Stimulated activated CD4-positive, alpha-beta T cell treated with anti-CD3 and anti-CD28 coated beads, TNF-alpha, amount 100 ng/mL, for 1 hour (primary cell): ENCODE measurements at places on chromosomes 1 and 21.

DNA sequence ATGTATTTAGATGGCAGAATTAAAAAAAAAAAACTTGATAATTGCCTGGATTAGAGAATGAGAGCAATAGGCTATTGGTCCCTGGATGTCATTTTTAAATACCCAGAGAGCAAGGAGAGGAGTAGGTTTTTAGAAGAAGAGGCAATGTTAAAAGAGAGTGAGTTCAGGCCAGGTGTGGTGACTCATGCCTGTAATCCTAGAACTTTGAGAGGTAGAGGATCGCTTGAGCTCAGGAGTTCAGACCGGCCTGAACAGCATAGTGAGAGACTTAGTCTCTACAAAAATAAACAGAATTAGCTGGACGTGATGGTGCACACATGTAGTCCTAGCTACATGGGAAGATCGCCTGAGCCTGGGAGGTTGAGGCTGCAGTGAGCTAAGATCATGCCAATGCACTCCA lies 15.9 kb upstream of the MUTYH start:
- DNase-seq: no peak

DNA sequence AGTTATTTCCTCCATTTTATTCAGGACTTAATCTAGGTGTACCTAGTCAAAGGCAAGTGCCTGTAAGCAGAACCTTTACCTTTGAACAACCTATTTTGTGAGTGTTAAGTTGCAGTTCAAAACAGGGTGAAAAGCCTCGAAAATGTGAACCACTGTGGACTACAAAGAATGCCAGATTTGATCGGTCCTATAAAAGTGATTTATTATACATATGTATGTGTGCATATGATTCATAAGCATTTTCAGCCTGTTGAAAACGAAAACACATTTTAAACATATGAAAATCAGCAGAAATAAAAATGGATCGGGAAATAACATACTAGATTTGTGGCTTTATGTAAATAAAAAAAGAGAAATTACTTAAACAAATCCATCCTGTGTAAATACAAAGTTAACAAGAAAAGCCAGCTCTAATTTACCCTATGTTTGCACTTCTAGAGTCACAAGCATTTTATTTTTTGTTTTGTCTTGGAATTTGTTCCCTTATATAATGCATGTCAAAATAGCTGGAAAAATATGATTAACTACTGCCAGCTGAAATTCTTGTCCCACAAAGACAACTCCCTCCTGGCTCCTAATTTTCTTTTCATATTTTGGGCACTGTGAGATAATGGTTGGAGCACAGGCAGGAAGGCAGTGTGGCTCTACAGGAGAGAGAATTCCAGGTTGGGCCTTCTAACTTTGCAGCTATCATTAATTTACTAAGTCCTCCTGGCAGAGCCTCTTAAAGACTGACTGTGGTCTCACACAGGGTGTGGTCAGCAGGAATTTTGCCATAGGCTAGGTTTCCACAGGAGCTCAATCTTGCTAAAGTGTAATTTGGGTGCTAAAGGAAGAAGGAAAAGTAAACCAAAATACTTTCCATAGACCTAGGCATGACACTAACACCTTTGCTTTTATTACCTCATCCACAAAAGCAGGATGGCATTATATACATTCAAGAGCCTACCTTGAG lies 70.2 kb upstream of the CDC42BPA start:
- DNase-seq: no peak

DNA sequence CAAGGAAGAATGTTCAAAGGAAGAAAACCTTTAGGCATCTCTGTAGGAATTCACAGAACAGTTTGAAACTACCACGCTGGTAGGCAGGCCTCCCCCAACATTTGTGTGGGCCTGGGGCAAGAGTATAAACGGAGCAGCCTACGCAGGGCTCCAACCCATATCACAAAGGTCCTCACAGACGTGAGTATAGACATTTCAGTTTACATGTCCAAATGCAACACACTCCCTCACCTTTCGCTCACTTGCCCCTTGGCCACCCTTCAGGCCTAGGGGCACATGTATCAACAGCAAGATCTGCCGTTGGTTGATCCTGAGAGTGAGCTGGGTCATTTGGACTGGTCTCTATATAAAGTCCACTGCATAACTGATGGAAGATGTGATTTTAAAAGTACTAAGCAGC lies 133.3 kb downstream of the ACBD6 start:
- no peak for DNase-seq

DNA sequence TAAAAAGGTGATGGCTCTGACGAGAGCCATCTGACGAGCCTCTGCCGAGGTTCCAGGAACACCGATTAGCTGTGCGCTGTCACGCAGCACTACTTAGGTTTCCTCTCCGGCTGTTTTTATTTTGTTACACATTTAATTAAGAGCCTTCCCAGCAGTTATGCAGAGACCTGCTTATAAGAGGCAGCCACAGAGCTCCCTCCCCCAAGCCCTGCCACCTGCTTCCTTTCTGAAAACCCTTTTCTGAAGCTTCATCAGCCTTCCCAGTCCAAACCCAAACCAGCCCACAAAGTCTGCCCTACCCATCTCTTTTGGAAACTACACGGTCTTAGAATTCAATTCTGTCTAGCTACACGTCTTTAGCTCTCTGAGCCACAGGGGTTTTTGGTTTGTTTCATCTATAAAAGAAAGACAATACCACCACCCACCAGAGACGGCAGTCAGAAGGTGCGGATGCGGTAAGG lies 49.1 kb downstream of the ERI3 start:
- DNase-seq: no peak

GRCh38 chr1:176462674-176463378 lies at the start of gene PAPPA2:
PAPPA2 (plus strand) TSS chr1:176463175; CDS start chr1:176556323, 93,148 bp downstream.
- DNase-seq: no peak

DNA sequence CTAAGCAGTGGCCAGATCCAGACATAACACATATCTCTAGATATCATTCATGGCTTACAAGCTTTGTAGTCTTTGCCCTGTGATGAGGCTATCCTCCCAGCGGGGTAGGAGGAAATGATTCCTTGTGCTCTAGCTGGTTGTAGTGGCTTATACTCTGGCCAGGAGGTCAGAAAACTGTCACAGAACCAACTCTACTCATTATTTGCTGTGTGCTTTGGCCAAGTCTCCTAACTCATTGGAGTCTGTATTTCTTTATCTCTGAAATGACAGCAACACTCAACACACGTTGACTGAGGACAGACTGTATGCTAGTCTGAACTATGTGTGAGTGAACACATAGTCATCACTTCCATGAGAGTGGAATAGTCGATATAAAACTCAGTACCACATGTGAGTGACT lies 116.7 kb upstream of the F3 start:
- no peak for DNase-seq

DNA sequence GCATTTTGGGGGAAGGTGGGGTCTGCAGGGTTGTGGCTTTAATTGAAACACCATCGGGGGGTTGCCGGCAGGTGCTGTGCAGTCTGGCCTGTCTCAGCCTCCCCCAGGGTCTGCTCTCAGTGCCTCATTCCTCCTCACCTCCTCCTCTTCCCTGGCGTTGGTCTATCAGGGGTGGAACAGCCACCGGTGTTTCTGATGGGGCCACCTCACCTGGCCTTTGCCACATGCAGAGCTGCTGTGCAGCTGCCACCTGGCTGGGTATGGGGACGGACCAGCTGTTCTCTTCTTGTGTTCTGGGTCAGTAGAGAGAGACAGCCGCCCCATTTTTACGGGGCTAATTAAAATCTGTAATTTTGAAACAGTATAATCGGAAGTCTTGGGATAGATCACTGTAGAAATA lies 53.9 kb downstream of the SPSB1 start:
- DNase-seq: no peak

- DNase-seq: no peak
Measured at GRCh38 chr21:43637530-43638158, 21.6 kb downstream of the HSF2BP start.

GRCh38 chr1:33045814-33046213 lies 9.1 kb upstream of the AK2 start:
- no peak for DNase-seq

DNA sequence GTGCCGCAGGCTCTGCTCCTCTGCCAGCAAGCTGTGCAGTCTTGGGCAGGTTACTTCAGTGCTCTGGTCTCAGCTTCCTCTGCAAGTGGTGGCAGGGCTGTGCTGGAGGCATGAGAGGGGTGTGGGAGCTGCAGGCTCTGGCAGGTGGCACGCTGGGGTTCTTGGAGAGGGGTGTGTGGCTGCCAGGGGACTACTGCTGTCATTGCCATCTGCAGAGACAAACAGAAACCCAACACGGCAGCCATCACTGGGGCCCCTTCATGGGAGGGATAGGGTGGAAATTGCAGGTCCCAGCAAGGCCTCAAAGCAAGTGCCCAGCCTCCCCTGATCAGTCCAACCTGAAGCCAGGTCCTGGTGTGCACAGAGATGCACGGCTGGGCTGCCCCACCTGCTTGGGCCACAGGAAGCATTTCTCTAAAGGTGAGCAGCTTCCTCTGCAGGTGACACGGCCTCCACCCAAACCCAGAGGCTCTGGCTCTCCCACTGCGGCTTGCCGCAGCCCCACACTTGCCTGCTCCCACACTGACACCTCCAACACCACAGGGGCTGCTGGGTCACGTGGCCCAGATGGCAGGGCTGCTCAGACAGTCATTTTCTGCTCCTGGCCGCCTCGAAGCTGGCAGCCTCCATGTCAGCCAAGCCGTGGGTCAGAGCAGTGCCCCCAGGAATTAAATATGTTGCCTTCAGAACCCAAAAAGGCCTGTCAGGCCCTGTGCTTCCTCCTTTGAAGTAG lies 4.1 kb upstream of the COL6A2 start:
- DNase-seq: no peak

DNA sequence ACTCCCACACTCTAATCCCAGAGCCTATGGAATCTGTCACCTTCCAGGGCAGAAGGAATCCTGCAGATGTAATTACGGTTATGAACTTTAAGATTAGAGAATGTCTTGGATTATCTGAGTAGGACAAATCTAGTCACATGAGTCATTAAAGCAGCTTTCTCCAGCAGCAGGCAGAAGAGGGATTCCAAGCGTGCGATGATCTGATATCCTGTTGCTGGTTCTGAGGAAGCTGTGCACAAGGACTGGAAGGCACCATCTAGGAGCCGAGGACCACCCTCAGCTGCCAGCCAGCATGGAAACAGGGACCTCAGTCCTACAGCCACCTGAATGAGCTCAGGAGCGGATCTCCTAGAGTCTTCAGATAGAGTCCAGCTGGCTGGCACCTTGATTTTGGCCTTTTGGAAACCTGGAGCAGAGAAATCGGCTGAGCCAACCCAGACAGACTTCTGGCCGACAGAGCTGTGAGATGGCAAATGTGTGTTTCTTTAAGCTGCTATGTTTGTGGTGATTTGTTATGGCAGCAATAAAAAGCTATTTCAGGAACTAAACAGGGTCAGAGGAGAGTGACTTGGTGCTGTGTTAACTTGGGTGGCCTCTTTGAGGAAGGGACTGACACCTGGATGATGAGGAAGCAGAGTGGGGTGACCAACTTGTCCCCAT lies 34.5 kb downstream of the LRRN2 start:
- DNase-seq: no peak

DNA sequence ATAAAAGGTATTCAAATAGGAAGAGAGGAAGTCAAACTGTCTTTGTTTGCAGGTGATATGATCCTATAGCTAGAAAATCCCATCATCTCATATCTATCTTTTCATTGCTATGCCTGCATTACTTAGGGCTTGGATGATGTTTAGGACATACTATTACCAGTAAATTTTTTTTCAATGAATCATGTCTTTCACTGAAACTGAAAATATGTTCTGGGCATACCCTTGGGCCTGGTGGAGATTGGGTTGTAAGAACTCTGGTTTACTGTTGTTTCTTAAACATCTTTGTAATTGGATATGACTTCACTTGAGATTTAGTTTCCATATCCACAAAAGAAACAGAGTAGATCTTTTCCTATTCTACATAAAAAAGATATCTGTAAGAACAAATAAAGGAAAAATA lies 502.2 kb upstream of the PRMT6 start:
- DNase-seq: no peak

DNA sequence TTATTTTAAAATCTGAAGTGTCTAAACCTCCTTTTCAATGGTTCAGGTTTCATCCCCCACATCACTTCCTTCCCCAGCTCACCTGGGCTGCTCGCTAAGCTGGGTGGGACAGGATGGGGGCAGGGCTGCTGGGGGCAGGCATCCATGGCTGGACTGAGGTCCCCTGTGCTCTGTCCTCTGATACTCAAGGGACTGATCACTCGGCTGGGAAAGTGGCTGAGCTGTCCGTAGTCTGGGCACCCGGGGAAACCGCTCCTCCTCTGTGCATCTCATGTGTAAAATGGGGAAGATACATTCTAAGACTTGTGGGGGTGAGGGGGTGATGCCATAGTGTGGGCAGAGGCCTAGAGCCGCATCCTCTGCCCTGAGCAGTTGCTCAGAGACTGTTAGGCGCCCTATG lies 411.2 kb downstream of the MATN1 start:
- DNase-seq: no peak

DNA sequence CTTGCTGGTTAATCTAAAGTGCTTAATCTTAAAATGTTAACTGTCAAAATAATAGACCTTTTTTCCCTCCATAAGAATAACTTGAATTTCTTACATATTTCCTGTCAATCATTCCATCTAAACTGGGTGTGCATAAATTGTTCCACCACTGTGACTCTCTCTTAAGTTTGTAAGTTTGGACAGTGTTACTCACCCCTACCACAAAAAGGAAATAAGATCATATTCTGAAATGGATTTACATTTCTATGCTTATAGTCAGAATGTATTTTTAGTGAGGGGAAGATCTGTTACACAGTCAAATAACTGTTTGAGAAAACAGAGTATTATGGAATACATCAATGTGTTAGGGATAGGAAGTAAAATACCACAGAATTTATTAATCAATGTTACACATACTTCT lies 109.6 kb upstream of the DPYD start:
- DNase-seq: no peak
